Body of pancreas (tissue), 4 donors: ENCODE measurements at places on chromosomes 11 and 22.
A peak's percentile ranks its signal among the peaks of the same experiment; 100 is the strongest.

DNA sequence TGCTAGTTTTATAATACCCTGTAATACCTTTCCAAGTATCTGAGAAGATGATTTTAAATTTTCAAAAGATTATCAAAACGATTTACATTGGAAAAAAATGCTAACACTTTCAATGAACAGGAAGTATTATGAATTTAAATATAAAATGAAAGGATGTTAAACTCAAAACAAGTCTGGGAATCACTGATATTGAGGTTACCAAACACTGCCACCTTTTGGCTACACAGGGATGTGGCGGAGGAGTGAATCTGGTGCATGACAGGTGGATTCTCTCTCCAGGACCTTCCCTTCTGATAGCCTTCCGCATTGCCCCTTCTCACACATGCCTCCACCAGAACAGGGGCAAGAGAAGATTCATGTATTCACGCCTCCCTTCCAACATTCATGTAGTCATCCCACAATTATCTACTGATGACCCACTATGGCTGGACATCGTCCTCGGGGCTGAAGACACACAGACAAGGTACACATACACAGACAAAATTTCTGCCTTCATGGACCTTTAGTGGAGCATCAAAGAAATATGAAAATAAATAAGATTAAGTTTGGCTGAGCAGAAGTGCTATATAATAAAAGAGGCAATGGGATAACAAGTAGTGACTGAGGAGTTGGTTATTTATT is 34.7 kb downstream of the ATG16L2 start:
- no peak for DNase-seq

DNA sequence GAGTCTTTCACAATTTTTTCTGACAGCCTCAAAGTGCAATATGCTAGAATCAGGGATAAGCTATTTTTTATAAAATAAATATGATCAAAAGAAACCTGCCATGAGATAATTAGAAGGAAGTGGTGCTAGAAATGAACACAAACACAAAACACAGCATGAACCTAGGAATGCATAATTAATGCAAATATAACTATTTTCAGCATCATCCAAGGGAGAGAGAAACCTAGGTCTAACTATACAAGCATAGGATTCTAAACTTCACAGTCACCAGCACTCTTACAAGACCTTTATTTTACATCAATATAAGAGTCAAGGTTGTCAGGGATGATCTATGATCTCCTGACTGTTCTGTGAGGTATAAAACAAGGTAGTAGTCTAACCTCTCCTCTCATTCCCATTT is 29.2 kb downstream of the TTC28 start:
- no peak for DNase-seq

DNA sequence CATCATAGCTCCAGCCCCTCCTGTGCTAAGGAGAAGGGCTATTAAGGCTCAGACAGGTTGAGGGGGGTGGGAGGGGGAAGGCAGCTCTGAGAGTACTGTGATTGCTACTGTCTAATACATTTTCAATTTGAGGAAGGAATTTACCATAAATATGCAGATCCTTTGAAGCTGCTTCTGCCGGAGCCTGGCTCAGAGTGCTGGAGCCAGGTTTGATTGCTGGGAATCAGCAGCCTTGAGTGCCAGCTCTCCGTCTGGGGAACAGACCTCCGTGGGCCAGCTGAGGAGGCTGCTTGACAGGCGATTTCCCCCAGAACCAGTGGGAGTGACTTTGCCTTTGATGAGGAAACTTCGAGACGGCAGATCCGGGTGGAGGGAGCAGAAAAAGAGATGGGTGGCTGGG is 141.7 kb upstream of the TBCEL start:
- DNase-seq = no peak

GRCh38 chr22:43976861-43977795 is 21.9 kb downstream of the SAMM50 start:
- no peak for DNase-seq

DNA sequence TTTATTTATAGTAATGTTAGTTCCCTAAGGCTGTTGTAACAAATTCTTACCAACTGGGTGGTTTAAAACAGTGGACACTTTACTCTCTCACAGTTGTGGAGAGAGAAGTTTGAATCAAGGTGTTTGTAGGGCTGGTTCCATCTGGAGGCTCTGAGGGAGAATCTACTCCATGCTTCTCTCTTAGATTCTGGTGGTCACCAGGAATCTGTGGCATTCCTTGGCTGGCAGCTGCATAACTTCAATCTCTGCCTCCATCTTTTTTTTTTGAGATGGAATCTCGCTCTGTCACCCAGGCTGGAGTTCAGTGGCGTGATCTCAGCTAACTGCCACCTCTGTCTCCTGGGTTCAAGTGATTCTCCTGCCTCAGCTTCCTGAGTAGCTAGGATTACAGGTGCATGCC is 46.3 kb downstream of the LDLRAD3 start:
- no peak for DNase-seq

DNA sequence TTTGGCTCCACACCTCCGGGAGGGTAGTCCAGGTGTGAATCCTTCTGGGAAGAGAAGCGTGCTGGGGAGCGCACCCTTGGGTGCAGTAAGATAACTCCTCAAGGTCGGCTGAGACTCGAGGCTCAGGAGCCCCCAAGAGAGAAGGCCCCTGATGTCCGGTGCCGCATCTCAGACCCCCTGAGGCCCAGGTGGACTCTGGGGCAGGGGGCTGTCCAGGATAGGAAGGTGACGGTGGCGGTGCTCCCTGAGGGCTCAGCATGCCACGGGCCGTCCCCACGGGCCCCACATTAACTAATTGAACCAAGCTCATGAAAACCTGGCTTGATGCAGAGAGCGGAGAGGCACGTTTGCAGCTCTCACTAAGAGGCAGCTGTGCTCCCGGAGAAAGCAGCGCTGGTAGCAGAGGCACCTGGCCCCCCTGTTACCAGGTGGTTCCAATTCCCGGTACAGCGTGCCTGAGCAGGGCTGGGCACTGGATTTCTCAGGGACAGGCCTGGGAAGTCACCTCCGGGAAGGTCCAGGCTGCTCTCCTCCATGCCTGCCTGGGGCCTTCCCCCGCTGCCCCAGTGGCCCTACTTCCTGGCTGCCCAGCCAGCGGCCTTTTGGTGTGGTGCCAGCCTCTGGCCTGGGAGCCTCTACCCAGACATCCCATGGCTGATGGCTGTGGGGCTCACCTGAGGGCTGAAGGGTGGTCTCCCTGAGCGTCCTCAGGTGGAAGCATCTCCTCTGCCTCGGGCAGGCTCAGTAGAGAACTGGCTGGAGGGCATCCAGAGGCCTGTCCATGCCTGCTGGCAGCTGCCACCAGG is 1.1 kb downstream of the KCNQ1 start:
- DNase-seq = peak; percentile 78

DNA sequence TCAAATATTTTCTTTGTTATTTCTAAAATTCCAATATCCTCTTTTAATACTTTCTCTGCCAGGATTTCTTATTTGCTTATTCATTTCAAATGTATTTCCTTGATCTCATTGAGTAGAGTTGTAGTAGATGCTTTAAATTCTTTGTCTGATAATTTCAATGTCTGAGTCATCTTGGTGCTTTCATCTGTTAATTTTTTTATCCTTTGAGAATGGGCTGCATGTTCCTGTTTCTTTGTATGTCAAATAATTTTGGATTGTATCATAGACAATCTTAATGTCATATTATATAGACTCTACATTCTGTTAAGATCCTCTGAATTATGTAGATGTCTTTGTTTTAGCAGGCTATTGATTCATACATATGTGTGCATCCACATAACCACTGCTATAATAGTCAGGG is 57.5 kb downstream of the MYEOV start:
- DNase-seq = no peak

GRCh38 chr11:106468531-106468930 is 391.1 kb downstream of the AASDHPPT start:
- no peak for DNase-seq

DNA sequence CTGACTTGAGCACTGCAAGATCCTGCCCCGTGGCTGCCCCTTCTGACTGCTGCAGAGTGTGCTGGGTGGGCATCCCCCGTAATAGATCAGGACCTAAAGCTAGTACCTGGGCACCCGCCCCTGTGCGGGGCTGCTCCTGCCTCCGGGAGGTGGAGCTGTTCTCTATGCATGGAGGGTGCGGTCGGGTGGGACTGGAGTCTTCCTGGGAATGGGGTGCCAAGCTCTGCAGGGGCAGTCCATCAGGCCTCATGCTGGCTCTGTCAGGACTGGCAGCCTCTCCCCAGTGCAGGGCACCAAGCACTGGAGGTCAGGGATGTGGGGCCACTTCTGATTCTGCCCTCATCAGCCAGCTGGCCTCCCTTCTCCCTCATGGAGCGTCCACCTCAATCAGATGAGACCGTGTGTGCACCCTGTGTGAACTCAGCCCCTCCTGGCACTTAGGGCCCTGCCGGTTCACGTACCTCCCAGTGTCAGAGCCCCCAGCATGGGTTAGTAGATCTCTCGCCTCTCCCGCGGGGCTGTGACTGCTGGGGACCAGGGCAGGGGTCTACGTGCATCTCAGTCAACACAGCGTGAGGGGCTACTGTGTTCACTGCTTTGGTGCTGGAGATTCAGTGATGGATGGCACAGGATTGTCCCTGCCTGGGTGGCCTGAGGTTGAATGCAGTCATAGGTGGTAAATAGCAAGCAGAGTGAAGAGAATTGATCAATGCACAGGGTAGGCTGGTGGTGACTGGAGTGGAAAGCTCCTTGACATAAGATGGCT is 30.8 kb downstream of the MPPED1 start:
- DNase-seq = no peak

DNA sequence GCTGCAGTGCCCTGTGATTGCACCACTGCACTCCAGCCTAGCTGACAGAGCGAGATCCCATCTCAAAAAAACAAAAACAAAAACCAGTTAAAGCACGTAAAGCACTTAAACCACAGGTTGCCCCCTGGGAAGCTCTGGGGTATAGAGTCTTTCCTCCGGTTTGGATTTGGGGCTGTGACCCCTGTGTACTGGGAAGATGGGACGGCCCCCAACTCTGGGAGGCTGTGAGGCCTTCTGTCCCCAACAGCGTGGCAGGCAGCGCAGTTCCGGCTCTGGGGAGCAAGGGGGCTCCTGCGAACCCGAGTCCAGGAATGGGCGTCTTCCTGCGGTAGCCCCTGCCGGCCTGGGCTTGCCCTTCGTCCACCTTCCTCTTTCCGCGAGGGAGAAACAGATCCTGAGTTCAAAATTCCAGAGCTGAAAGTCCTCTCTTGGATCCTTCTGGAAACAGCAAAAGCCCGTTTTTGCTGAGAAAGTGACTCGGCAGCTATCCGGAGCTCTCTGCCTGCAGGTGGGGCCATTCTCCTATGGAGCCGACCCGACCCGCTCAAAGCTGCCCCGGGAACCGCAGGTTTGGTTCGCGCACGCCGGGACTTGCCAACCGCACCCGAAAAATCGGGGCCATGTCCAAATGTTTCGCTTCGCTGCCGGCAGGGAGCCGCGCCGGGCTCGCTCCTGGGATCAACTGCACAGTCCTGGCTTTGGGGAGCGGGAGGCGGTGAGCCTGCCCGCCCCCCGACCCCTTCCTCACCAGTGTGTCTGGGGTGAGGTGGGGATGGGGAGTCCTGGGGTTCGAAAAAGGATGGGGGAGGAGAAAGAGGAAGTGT is 36.3 kb upstream of the POLA2 start:
- DNase-seq = peak; percentile 74

DNA sequence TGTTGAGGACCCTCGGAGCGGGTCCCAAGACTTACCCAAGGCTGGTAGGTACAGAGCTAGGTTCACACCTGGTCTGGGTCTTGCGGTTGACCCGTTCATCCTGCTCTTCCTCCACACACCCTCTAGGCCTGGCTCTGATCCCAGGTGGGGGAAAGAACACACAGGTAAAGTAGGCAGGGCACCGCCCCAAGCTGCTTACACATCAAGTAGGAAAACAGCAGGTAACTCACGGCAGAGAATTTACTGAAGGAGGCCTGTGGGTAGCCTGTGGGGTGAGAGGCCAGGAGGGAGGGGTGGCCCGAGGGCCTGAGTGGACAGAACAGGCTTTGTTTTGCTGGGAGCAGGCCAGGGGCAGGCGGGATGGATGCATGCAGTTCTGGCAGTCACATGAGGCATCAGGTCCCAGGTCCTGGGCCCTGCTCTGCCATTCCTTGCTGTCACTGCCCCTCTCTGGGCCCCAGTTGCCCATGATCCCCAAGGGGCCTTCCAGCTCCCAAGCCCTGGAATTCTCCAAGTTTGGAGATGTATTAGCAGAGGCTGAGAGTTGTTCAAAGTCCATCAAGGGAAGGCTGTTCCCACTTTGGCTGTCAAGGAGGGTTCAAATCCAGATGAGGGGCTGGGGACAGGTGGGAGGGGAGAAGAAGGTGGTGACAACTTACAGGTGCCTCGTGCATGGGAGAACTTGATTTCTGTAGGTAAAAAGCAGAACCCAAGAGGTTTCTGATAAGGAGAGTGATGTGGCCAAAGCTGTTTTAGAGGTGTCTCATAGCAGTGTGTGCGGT is 5.7 kb downstream of the TSKU start:
- peak; percentile 57 for DNase-seq

- DNase-seq = no peak
These were observed 23.9 kb upstream of the CD44 start for GRCh38 chr11:35114906-35115687.

GRCh38 chr11:13762718-13763117 is 94.2 kb downstream of the FAR1 start:
- DNase-seq = no peak

DNA sequence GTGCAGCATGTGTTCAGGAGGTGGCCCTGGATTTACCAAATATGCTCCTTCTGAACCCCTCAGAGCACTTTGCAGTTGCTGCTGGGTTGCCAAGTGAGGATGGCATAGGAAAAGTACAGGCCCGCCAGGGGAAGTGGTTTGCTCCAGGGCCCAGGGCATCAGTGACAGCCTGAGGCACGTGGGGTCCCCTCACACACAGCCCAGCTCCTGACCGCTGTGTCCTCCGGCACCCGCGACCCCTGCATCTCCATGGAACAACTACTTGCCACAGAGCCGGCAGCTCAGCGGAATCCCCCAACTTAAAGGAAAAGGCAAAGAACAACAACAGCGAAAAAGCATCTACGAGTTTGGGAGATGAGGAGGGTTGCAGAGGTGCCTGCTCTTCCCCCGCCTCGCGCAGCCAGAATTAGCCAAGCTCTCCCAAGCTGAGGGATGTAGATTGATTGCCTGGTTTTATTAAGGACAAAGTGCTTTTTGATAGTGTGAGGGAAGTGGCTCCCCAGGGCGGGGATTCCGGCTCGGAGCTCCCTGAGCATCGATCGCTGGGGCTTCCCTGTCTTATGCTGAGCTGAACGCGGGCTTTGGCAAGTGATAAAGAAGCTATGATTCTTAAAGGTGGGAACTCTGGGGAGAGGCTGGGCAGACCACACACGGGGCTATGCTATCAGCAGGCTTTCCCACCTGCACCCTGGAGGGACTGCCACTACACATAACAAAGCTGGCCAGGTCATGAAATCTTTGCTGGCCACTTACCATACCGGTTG is 174.5 kb downstream of the CEP164 start:
- DNase-seq = no peak
